ENCODE measurements at places on chromosomes 2 and 18. TPM values are rescaled to one million over a fixed set of nuclear protein-coding genes. Genes with fewer than 3 reads are reported as not detected.

Gene NT5C1B
- total RNA-seq, result not detected

Gene USP40
- 52.0 TPM for total RNA-seq

Gene ALPP
- not detected for total RNA-seq

Gene DLGAP1
- 1.6 TPM for total RNA-seq

GRCh38 chr18:22303927-22304326, 113.8 kb downstream of the CTAGE1 start:
- DNase-seq, result no peak

DNA sequence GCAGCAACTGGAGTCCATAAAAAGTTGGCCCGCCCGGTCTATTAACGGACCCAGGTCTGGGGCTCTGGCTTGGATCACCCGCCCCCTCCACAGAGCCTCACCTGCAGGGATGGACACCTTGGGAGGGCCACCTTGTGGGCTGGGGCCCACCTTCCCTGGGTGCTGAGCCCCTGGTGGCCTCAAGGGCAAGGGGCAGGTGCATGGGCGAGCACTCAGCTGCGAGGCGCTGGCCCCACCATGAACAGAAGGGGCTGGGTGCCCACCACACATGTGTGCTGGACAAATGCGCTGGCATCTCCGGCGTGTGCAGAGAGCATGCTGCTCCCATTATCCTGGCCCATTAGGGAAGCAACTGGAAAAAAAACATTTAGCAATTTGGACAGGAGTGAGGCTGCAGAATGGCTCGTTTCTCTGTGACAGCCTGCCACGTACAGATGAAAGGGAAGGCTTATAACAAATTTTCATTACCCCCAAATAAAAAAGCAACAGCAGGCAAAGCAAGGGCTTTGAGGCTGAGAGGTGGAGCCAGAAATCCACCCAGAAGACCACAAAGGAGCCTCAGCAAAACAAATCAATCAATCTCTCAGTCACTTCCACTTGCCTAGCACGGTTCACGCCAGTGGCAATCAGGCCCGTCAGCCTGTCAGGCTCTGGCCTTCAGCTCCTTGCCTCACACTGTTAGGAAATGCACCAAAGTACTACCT, 253.1 kb upstream of the ZNF521 start:
- no peak for DNase-seq

GRCh38 chr2:177318613-177319012, 54.1 kb upstream of the NFE2L2 start:
- no peak for DNase-seq

DNA sequence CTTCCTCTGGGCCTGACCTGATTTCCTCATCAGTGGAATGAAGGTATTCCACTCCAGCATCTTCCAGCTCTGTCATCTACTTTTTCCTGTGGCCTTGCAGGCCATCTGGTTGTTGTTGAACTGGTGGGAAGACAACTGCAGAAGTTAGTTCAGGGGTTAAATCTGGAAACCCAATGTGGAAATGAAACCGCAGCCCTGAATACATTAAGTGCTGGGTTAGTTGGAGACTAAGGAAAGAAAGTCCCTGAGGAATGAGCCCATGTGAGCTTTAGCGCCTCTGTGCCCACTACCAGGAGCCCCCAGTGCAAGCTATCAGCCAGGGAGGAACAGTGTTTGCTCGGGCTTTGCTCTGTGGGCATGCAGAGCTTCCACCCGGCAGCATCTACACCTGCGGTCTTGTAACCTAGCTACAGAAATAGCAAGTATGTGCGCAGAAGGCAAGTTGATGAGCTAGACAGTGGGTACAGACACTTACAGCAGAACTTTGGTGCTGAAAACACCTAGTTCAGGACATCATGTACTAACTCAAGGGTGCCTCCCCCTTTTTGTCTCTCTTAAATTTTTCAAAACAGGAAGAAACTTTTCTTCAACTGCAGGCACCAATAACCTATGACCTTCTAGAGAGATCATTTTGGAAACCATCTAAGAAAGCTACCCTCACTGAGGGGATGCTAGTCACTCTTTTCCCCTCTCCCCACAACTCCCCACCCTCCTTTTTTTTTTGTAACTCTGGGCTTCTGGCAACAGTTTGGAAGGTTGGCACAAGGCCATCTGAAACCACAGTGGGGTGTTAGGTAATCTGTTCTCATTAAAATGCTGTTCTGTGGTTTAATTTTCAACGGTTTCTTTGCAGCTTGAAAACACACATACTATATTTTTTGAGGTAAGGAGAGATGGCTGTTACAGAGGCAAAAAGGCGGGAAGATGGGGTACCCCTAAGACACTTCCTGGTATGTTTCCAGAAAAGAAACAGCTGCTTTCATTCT, 18.3 kb upstream of the CXCR4 start:
- peak; percentile 90 for DNase-seq

GRCh38 chr2:241803387-241804325, 5.3 kb upstream of the NEU4 start:
- DNase-seq, result peak; percentile 60

- DNase-seq, result no peak
Observed at GRCh38 chr2:12293874-12294273, 422.9 kb upstream of the TRIB2 start.

DNA sequence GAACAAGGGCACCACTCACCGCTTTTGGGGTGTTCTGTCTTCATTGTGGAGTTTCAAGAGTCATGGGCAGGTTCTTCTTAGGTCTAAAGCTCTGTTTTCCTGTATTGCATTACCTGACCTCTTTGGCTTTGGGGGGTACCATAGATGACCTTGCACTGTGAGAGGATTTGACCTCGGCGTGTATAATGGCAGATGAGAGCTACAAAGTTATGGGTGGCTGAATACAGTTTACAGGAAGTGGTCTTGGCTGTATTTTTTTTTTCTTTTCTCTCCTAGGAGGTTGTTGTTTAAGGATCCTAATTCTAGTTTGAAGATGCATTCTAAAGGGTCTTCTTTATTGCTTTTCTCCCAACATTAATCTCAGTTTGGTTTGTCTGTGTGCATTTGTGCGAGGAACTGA, 11.5 kb downstream of the GAL3ST2 start:
- no peak for DNase-seq

DNA sequence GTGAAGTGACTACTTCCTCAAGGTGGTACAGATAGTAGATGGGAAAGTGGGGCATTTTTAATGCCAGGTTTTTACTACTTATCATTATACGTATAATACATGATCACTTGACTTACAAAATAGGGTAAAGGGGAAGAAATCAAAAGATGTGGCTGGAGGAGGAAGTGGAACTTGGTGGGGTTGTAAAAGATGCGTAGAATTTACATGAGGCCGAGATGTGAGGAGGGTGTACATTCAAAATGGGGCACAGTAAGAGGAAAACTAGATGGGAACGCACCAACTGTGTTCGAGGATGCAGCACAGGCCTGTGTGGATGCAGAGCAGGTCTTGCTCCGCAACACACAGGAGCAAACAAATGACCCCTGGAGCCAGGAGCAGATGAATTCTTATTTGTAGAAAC, 403.3 kb downstream of the TXNL1 start:
- DNase-seq, result no peak

DNA sequence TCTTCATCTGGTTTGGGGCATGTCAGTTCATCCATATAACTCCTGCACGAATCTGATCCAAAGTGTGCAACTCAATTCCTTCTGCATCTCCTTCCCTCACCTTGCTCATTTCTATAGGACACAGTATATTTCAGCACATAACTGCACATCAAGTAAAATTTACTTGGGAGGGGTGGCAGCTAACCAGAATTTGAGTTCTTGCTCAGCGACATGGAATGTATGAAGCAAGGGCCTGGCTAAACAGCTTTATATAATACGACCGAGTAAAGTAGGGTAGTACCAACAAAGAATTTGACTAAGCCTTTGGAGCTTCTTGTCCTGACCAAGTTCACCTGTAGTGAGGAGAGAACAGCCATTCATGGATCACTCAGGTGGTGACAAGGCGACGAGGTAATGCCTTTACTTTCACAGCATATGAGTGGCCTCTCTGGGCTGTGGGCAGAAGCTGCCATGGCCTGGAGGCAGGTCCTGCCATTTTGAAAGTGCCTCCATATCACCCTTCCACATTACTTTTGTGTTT, 570.2 kb upstream of the TNP1 start:
- no peak for DNase-seq

- no peak for DNase-seq
Observed at GRCh38 chr18:67117804-67118203, 398.7 kb downstream of the DSEL start.

DNA sequence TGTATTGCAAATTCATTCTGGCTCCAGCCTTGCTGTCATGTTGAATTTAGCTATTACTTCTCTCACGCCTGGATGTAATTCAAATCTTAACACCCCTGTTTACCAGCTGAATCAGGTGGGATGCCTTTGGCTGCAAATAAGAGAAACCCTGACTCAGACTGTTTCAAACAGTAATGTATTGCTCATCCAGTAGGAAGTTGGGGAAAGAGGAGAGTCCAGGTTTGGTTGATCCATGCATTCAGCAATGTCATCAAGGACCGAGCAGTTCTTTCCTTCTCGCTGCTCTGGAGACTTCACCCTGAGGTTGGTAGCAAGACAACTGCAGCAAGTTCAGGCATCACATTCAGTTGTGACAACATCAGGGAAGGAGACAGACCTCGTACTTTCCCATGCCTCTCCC, 6.4 kb upstream of the DARS1 start:
- DNase-seq, result no peak

DNA sequence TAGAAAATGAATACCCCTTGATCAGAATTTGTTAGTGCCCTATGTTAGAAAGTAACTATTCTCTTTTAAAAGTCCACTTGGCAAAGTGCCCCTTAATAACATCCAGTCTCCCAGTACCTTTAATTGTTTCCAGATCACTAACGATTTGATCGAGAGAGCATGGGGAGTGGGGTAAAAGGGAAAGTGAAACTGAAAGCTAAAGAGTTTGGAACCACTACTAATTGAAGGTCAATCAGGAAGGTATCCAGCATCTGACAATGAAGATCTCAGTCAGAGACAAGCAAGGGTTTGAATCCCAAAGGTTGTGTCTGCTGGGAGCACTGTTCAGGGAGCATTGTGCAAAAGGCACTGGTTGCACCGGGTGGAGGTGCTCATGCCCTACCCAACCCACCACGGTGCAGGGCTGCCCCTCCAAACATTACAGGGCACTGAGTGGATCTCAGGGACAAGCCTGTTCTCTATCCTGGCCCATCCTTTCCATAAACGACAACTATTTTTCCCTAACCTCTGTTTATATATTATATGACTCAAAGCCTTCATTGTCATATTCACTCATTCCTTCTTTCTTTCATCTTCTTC, 14.6 kb upstream of the RIT2 start:
- no peak for DNase-seq

DNA sequence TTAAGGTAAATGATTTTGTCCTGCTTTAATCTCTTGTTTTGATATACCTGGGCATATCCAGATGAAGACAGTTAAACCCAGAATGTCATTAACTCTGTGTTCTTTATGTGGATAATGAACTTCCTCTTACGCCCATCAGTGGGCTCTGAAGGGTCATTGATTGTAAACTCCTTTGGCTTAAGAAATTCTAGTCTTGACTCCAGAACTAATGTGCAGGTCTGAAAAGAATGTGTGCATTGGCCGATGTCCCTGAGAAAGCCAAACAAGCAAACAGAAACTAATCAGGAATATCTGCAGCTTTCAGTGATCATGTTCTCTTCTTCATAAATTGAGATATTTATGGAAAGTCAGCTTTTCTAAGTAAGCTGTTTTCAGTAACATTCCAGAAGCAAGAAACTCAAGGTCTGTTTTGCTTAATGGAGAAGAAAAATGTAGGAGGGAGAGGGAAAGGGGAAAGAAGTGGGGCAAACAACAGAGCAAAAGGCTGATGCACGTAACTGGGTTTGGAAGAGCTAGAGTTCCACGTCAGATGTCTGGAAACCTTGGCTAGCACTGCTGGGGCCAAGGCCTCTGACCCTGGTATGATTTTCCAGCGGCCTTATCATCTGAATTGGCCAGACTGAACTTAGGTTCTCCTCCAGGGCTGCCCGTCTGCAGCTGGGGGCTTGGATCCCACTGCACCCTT, 61.3 kb upstream of the FHL2 start:
- no peak for DNase-seq

DNA sequence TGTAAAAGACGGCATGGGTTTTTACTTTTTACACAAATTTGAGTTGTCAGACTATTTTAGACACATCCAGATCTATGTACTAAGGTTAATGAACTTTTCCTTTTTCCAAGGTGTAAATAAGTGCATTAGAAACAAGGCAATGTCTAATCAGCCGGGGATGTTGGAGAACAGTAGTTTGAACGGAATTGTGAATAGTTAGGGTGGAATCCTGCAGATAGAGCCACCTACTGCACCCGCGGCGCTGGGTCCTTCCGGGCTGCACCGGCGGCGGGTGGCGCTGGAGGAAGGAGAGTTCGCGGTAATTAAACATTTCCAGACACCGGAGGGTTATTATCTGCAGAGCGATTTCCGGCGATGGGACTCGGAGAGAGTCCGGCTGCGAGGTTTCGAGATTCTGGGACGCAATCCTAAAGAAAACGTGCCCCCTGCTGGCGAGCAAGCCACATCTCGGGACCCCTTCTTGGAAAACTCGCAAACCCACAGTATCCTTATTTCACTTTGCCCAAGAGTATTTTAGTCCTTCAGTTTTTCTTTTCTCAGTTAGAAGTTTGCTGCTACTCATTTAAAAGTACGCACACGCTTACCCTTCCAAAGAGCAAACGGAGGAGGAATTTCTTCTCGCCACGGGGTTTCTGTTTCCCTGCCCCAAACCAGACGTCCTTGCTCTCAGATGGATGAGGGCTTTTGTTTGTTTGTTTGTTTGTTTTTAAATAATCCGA, 4.5 kb upstream of the OSR1 start:
- DNase-seq, result peak; percentile 77

GRCh38 chr18:9814431-9814830, 71.3 kb upstream of the TXNDC2 start:
- no peak for DNase-seq

GRCh38 chr2:202911203-202911511, 316 bp downstream of the WDR12 start:
- DNase-seq, result no peak

DNA sequence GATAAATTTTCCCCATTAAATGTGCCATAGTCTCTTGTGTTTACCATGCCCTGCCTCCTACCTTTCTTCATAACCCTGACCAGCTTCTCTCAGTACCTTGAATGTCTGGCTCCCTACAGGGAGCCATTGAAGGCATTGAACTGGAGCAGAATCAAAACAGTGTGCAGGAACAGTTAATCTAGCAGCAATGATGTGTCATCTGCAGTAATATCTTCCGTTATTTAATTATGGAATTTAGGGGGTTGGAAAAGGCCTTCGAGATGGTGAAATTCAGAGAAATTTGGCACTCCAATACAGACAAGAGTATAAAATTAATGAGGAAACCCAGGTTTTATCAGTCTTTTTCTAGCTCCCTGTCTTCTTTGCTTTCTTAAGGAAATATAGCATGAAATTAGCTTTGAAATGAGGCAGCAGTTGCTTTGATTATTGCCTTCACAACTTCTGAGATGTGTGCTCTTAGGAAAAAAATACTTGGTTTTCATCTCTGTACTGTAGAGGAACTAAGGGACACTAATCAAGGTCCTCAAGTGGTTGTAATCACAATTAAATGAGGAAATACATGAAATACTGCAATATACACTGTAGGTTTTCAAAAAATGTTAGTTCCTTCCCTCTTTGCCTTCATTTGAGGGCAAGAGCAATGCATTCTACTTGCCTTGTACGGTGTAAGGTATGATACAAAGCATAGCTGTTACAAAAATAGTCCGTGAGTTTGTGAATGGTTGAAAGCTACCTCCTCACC, 369.1 kb downstream of the SETBP1 start:
- DNase-seq, result no peak

GRCh38 chr2:224180810-224181209, 141.7 kb upstream of the SERPINE2 start:
- DNase-seq, result no peak

- no peak for DNase-seq
Observed at GRCh38 chr2:233544200-233544610, 22.4 kb downstream of the USP40 start.

- no peak for DNase-seq
Observed at GRCh38 chr2:11109002-11109401, 46.3 kb upstream of the SLC66A3 start.
